HEK293T (cell line): ENCODE measurements at places on chromosomes 3 and 15.

- DNase-seq: no peak
Observed at GRCh38 chr3:124627501-124627908, 102.7 kb upstream of the UMPS start.

DNA sequence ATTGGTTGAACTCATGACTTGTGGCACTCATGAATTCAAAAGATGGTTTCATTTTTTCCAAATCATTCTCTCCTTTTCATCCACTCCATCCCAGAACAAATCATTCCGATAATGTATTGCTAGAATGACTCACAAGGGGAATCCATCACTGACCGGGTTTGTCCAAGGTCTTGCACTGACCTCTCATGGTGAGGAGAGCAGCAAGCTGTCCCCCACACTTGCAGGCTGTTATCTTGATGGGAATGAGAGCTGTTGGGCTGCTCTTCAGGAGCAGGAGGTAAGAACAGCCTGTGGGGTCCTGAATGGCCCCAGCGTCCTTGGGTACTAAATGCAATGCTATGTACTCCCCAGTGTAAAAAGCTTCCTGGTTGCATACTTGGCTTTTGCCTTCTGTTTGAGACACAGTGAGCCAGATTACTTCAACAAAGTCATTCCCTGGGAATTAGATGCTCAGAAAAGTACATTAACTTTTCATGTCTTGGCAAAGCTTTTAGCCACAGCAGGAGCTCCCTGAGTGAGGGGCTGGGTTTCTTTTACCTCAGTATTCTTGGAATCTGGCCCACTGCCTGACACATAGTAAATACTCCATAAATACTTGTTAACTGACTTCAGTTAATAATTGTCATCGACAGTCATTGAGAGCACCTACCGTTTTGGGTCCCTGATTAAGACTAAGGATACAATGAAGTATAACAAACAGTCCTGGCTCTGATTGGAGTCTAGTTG lies 24.1 kb downstream of the CCNL1 start:
- DNase-seq: no peak

- DNase-seq: no peak
Observed at GRCh38 chr3:159059395-159059794, 257.5 kb downstream of the MFSD1 start.

- DNase-seq: no peak
Observed at GRCh38 chr3:46912986-46913385, 35.5 kb downstream of the PTH1R start.

- DNase-seq: no peak
Observed at GRCh38 chr3:188807006-188807405, 364.8 kb upstream of the TPRG1 start.
